Activated naive CD4-positive, alpha-beta T cell (primary cell): ENCODE measurements at places on chromosomes 7 and 10.

DNA sequence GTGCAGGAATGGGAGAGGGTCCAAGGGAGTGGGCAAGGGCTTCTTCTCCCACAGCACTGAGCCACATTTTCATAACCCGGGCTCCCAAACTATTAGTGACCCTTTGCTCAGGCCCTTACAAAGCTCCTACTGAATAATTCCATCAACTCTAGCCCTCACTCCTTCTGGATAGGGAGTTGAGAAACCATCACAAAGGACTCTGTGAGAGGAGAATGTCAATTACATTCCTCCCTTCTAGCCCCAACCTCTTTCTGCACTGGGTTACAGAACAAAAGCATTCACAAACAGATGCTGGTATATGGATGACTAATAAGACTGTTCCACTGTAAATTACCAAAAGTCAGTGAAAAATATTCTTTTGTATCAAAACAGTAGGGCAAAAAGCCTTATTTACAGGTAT lies 203.7 kb downstream of the SORCS1 start:
- no peak for DNase-seq

DNA sequence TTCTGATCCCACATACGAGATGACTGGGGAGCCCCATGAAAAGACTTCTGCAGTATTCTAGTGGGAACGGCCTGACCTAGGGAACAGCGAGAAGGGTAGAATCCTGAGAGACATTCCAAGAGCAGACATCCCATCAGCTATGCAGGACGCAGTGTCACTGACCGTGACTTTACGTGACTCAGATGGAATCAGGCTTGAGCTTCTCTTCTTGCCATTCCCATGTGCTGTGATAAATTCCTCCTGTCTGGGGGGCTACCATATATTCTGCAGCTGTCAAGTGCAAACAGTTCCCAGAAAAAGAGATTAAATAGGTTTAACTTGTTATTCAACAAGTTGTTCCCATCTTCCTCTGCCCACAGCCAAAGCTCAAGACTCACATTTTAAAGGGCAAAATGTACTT lies 73.1 kb upstream of the PDE1C start:
- DNase-seq, result no peak

- no peak for DNase-seq
Measured at GRCh38 chr10:113362645-113363091, 190.2 kb upstream of the HABP2 start.

DNA sequence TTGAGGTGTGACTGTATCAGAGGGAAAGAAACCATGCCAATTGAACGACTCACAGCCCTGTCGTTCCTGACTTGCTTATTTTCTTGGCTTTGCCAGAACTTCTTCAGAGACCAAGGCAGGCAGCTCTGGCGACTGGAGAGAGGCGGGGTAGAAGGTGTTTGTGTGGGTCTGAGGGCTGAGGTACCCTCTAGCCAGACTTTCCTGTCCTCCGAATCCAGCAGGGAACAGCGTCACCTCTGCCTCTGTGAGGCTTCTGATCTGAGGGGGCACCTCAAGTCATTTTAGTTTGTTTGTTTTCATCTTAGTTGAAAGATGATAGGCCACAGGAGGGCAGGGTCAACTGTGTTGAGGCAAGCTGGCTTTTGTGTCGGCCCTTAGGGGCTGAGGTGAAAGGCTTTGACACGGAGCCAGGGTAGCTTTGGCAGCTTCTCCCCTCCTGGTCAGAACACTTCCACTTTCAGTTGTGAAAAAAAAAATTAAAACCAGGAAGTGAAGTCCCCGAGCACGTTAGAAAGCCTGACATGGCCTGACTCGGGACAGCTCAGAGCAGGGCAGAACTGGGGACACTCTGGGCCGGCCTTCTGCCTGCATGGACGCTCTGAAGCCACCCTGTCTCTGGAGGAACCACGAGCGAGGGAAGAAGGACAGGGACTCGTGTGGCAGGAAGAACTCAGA lies 1.9 kb downstream of the ACSL5 start:
- no peak for DNase-seq

- no peak for DNase-seq
Measured at GRCh38 chr10:132536241-132536876, 1.2 kb upstream of the INPP5A start.

- no peak for DNase-seq
Measured at GRCh38 chr10:17801507-17801906, 7.6 kb upstream of the MRC1 start.

DNA sequence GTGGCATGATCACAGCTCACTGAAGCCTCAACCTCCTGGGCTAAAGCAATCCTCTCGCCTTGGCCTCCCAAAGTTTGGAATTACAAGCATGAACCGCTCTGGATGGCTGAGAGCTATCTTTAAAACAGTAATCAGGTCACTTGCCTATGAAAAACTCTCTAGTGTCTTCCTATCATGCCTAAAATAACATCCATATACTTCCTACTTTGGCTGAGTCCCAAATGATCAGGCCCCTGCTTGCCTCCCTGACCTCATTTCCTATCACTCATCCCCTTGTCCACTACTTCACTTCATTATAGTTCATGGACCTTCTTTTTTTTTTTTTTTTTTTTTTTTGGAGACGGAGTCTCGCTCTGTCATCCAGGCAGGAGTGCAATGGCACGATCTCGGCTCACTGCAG lies 28.0 kb downstream of the SEPTIN7 start:
- no peak for DNase-seq

GRCh38 chr10:117135026-117135372 lies 3.1 kb downstream of the VAX1 start:
- no peak for DNase-seq

GRCh38 chr10:102455893-102456471 lies 4.6 kb upstream of the C10orf95 start:
- DNase-seq, result no peak

GRCh38 chr7:21983056-21983455 lies 37.4 kb upstream of the CDCA7L start:
- no peak for DNase-seq

- no peak for DNase-seq
Measured at GRCh38 chr10:131427281-131427680, 115.8 kb upstream of the TCERG1L start.

DNA sequence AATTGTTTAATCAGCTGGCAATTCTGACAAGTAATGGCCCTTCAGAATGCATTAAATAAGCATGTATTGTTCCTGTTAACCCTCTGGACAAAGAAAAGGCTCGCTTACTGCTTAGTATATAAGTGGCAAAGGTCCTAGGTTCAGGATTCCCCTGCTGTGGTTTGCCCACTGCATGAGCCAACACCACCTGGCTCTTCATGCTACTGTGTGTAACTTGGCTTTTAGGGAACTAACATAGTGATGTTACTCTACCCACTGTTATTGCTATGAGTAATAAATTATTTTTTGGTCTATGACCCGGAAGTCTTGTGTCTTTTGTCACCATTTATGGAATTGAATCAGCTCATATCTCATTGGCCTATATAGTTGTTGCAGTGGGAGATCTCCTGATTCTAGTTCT lies 791.7 kb upstream of the PHF14 start:
- no peak for DNase-seq

DNA sequence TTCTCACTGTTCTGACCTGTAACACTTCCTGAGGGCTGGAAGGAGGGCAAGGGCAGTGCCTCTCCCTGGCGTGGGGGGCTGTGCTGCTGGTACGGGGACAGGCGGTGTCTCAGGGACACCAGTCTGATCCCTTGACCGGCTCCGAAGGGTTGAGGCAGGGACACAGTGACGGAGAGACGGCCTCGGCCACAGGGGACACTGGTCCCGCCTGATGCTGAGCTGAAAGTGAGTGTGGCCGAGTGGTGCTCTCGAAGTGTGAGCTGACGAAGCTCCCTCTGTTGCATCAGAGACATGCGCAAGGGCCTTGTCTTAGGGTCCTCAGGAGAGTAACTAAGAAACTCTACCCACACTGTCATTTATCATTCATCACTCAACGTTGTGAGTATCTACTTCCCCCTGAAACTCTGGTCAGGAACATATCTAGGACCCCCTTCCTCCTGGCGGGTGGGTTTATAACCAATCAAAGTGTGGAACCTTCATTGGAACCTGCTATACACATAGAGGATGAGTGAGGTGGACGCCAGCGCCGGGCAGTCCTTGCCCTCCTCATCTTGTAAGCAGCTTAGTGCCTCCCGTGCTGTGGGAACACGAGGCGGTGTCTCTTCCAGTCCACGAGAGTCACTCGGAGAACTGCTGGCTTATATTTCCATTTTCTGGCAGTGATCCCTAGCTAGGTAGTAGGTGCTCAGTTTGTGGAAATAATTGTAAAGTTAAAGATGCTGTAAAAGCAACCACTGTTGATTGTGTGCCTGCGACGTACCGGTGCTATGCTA lies 283.1 kb downstream of the DNAJB6 start:
- no peak for DNase-seq

DNA sequence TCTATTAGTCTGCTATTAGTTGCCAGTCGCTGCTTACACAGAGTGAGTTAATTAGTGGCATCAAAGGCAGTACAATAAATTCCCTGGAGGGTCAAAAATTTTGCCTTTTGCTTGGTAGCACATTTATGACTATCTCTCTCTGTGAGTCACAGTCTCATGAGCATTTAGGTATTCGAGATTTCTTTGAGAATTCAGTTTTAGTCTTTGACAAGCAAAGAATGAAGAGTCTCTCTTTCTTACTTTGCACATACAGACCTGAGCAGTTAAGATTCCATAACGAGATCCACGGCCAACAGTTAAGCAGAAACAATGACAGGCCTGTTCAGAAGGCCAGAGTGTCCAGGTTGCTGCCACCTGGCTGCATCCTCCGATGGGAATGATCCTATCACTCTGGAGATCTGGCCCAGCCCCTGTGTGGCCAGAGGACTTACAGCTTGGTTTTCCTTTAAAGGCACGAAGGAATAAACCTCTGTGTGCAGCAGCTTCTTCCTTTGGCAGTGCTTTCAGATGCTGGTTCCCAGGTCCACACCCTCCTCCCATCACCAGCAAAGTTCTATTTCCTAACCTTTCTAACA lies 80.6 kb downstream of the GLI3 start:
- no peak for DNase-seq

- DNase-seq, result no peak
Measured at GRCh38 chr7:36119005-36119706, 33.9 kb upstream of the EEPD1 start.

- no peak for DNase-seq
Measured at GRCh38 chr10:13830385-13830784, 243.6 kb downstream of the PRPF18 start.

GRCh38 chr7:24395512-24395911 lies 111.5 kb downstream of the NPY start:
- no peak for DNase-seq

- no peak for DNase-seq
Measured at GRCh38 chr10:116271593-116272439, 1.2 kb downstream of the GFRA1 start.

DNA sequence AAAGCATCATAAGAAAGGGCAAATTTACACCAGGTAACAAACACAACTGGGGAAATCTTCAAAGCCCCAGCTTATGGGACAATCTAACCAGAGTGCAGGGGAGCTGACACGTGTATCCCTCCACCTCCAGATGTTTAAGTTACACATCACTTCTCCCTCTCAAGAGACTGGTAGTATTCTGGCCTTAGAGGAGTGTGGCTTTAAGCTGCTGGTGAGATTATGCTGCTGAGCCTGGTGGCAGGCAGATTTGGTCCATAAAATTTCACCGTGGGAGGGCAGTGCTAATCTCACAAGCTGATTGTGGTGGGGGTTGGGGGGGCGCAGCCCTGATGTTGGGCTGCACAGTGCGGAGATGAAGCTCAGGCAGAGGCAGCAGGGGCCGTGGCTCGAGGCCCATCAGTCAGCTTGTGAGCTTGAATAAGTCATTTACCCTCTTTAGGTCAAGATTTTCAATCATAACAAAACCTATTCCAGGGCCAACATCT lies 431.0 kb upstream of the GALNT17 start:
- no peak for DNase-seq

GRCh38 chr10:32413513-32413912 lies 32.4 kb upstream of the CCDC7 start:
- DNase-seq, result no peak

DNA sequence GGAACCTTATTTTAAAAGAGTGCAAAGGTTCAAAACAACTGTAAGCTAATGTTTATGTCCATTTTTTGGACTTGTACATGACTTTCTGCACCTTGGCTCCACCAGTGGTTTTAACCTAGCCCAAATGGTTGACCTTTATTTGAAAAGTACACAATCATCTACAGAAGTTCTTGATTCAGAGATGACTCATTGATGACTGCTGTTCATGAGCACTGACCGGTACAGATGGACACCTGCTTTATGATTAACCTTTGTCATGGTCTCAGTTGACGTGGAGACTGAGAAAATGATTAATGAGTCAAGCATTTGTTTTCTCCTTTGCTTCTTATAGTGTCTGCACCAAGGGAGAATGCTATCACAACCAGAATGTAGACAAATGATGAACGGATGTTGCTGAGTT lies 55.7 kb upstream of the PTER start:
- DNase-seq, result no peak

GRCh38 chr10:5619362-5620211 lies 46.8 kb downstream of the ASB13 start:
- no peak for DNase-seq

DNA sequence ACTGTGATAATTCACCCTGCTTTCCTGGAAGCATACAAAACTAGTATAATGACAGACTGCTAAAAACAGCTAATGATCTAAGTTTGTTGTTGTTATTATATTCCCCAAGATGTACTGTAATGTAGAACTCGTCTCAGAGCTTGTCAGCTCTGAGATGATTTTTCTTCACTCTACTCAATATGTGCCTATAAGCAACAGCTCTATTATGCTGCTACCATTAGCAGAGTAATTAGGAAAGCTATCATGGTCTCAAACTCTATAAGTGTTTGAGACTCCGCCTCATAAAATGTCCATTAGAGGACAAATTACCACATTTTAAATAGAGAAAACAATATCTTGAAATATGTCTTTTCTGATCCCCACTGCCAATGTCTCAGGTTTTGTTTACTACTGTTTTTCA lies 476.5 kb upstream of the PCDH15 start:
- no peak for DNase-seq

DNA sequence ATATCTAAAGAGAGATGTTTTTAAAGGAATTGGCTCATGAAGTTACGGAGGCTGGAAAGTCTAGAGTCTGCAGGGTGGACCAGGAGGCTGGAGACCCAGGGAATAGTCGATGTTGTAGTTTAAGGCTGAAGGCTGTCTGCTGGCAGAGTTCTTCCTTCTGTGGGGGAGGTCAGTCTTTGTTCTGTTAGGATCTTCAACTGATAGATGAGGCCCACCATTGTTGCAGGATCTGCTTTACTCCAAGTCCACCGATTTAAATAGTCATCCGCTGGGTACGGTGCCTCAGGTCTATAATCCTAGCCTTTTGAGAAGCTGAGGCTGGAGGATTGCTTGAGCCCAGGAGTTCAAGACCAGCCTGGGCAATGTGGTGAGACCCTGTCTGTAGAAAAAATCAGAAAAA lies 50.0 kb downstream of the LMTK2 start:
- DNase-seq, result no peak

DNA sequence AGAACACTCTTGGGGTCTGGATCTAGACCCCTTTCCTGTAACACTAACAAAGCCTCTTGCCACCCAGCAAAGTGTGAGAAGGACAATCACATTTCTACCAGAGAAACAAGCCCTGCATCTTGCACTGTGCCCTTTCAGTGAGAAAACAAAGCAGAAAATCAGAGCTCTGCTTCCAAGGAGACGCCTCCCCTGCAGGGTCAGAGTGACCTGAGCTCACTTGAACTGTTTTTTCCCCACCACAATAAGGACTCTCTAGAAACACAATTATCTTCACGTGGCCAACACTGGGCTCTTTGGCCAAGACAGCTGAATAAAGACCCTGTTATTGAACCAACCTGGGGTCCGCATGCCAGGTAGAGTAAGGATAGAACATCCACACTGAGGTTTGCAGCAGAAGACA lies 30.1 kb upstream of the PRLHR start:
- no peak for DNase-seq
